NCI-H446 treated with DMSO at 0.1 percent for 48 hours (cell line): ENCODE measurements at places on chromosomes 7 and 10.

DNA sequence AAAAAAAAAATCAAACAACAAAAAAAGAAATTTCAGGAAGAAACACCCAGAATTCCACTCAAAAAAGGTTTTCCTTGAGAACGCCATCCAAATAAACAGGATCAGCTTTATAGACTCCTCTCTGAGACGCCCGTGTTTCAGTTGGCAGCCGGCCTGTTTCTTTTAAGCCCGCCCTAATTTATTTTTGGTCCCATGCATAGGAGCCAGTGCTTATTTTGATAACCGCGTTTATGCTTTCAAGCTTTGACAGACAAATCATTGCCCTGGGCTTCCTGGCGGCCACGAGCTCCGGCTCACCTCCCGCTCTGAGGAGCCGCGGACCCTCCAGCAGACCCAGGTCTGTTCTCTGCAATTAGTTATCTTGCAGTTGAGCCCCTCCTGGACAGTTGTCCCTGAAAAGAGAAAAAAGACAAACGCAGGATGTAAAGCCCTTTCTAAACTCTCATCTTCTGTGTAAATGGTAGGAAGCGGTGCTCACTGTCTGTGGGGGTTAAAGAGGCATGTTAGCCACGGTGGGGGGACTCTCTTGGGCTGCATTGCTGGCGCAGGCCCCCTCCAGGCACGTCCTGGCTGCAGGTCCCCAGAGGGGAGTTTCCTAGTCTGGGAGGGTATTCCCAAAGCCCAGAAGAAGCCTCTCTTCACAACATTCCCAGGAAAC lies 22.2 kb upstream of the UNCX start:
- no peak for DNase-seq

- DNase-seq: no peak
Observed at GRCh38 chr10:71638822-71639719, 80.5 kb downstream of the C10orf105 start.

GRCh38 chr7:28641752-28642545 lies 229.6 kb downstream of the CREB5 start:
- DNase-seq: no peak

- no peak for DNase-seq
Observed at GRCh38 chr10:122490268-122490667, 28.9 kb downstream of the HTRA1 start.

- no peak for DNase-seq
Observed at GRCh38 chr10:132515811-132516726, 21.5 kb upstream of the INPP5A start.

GRCh38 chr7:30635798-30636197 lies 41.1 kb downstream of the GARS1 start:
- no peak for DNase-seq

DNA sequence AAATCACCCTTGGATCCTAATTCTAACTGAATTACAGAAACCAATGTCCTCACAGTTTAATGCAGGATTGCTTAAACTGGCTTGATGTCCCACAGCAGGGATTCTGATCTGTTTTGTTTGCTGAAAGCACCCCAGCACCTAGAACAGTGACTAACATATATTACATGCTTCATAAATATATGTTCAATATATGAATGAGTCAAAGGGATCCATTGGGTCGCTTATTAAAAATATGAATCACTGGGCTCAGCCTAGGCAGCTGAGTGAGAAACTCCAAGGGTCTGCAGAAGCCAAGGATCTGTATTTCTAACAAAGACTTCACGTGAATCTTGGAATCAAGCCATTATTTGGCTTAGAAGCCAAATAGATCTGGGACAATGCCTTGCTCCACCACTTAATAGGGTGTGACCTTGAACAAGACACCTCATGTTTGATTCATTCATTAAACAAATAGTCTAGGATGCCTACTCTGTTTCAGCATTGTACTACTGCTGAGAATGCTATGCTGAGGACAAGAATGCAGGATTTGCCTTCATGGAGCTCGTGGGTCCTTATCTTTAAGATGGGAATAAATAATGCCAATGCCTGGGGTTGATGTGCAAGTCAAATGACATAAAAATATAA lies 103.4 kb upstream of the DLX6 start:
- no peak for DNase-seq

- no peak for DNase-seq
Observed at GRCh38 chr10:65945061-65945460, 980.8 kb upstream of the LRRTM3 start.

- DNase-seq: no peak
Observed at GRCh38 chr10:34369120-34369519, 446.0 kb downstream of the PARD3 start.

- no peak for DNase-seq
Observed at GRCh38 chr7:134613623-134614347, 32.9 kb upstream of the BPGM start.

DNA sequence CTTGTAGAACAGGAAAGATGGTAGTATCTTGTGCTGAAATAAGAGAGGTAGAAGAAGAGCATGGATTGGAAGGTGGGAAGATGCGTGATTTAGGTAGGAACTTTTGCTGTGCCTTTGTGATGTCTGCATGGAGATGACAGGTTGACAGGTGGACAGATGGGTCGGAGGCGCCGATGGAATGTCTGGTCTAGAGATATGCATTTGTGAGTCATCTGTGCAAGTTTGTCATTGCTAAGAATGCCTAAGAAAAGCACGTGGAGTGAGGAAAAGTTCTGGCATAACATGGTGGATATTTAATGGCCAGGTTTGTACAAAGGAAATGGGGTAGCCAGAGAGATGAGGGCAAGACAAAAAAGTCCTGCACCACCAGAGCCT lies 76.0 kb upstream of the ARMC3 start:
- no peak for DNase-seq

DNA sequence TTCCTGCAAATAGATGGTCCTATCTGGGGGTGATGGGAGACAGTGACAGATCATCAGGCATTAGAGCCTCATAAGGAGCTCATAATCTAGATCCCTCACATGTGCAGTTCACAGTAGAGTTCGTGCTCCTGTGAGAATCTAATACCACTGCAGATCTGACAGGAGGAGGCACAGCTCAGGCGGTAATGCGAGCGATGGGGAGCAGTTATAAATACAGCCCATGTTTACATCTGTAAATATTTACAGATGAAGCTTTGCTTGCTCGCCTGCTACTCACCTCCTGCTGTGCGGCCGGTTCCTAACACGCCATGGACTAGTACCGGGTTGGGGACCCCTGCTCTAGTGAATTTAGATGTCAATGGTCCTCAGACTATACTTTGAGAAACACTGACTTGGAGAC lies 17.0 kb upstream of the CDCA7L start:
- DNase-seq: no peak

DNA sequence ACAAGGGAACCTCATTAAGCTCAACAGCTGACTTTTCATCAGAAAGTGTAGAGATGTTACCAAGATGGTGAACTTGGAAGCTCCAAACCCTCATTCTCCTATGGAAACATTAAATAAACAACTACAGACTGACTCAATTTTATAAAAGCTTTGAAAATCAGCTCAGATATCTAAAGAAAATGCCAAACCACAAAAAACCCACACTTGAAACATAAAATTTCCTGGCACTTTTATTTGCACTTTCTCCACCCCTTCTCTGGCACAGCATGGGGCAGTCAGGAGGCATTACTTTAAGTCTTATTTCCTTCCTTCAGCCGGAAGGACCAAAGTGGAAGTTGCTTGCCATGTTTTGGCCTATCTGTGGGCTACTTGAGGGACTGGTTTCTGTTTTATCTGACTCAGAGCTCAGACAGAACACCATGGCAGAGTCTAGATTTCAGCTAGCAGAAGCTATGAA lies 114.7 kb downstream of the ODAD2 start:
- DNase-seq: no peak

DNA sequence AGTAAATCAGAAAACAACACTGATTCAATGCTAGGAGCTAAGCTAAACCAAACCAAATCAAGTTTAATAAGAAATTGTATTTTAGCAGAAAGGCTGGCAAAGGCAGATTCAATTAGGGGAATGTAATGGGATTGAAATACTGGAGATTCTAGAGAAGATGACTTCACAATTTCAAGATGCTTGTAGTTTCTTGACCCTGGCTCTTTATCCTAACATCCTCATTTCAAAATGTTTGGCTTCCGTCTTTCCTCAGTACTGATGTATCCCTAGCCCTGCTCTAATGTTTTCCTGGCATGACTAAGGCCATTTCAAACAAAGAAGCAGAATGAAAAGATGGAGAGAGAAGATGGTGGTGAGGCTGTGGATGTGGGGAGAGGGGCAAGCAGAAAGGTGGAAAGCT lies 2.7 kb upstream of the JCAD start:
- no peak for DNase-seq

GRCh38 chr7:114806590-114807162 lies 115.2 kb upstream of the MDFIC start:
- no peak for DNase-seq

DNA sequence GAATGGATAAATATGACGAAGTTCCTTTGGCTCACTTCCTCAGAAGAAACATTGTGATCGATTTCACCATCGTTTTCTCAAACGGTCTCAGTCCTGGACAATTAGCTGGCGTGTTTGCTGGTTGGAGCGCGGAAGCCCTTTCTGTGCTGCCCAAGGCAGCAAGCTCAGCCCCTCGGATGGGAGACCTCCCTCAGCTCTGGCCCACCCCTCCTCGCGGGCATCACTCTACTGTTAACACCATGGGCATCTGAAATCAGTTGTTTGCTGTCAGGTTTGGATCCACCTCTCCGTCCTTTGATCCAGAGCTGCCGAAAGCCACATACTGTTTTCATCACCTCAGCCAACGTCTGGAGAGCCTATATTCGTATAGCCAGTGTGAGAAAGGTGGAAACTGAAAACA lies 68.2 kb downstream of the C10orf143 start:
- no peak for DNase-seq

- DNase-seq: no peak
Observed at GRCh38 chr10:101014966-101015581, 15.5 kb downstream of the LZTS2 start.

DNA sequence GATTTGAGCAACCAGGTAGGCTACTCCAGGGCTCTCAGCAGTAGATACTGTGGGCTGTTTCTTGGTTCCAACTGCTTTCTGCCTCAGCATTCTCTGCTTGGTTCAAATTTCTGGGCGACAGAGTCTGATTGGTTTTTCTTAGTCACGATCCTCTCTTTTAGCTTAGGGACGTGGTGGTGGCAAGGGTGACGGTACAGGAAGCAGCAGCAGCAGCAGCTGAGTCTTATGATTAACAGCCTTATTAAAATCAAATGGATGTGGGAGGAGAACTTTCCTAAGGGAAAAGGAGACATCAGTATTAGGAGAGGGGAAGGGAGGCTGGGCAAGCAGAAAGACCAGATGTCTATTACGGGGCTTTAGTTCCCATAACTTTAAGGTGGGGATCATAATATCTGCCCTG lies 156.5 kb upstream of the PLPP4 start:
- DNase-seq: no peak

DNA sequence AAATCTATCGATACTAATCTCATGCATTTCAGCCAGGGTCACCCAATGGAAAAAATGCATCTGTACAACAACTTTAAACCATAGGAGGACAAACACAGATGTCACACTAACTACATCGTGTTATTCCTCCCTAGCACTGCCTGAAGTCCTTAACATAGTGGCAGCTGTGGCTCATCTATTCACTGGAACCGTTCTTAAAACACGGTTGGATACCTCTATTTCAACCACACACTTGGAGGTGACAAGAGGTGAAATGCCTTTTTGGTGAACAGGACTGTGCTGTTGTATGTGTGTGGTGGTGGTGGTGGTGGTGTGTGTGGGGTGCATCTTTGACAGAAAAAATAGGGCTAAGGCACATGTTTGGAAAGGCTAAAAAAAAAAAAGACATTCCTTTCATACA lies 93.1 kb downstream of the NRP1 start:
- no peak for DNase-seq

- DNase-seq: no peak
Observed at GRCh38 chr10:17176091-17176490, 25.4 kb downstream of the TRDMT1 start.

GRCh38 chr10:84312816-84313215 lies 15.6 kb upstream of the CCSER2 start:
- no peak for DNase-seq

- no peak for DNase-seq
Observed at GRCh38 chr7:44136731-44137130, 4.4 kb downstream of the MYL7 start.

DNA sequence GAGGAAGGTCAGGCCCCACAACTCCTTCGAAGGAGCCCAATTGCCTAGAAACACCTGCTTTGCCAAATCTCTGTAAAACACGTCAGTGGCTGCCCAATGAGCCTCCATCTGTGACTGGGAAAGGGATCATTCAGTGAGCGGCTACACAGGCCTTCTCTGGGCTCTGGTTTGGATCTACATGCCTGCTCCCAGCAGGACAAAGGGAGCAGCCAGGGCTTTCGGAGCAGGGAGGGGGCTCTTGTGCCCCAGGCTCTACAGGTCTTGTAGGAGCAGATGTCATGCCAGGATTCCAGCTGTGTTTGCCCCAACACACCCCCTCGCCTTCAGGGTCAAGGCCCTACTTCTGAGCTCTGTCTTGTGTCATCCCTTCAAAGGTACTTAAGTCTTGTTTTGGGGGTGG lies 73.5 kb downstream of the CLEC2L start:
- no peak for DNase-seq

GRCh38 chr7:69819333-69819705 lies 221.0 kb downstream of the AUTS2 start:
- no peak for DNase-seq

DNA sequence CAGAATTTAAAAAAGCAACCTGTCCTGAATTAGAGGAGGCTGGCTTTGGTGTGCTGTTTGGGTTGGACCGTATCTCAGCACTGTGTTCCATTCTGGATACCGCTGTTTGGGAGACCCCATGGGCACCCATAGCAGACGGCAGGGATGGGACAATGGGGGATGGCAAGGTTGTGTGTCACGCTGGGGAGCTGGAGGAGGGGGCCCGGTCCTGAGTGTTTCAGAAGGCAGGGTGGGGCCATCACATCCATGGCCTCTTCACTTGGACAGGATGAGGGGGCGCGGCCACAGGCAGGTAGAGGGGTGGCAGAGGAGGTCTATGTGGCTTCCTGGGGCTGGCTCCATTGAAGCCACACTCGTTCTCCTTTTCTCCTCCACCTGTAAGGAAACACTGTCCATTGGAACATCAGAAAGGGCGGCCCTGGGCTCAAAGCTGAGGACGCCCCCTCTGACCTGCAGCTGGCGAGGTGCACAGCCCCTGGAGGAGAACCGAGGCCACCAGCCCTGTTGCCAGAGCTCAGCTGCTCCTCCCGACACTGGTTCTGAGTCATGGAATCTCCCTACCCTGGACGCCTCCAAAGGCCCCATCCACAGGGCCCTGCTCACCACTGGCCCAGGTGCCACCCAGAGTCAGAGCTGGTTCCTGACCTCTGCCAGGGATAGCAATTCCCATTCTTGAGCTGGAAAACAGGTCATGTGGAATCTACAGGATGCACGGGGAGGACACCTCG lies 587.3 kb downstream of the DNAJB6 start:
- DNase-seq: no peak

- no peak for DNase-seq
Observed at GRCh38 chr7:21617916-21618390, 75.1 kb downstream of the DNAH11 start.

DNA sequence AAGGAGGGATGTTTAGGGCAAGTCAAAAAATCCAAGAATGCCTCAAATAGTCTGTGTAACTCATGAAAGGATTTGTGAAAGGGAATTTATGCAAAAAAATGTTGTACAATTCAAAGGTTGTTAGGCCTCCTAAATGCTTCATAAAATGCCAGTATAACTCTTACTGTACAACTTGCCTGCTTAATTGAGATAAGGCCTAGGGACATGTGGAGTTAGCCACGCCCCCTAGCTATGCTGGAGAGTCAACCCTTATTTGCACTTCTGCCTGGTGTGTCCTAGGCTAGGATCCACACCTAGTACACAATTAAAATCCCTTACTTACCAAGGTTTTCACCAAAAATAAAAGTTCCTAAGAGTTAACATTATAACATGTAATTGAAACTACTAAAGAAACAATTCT lies 77.2 kb downstream of the ZNF680 start:
- DNase-seq: no peak

GRCh38 chr10:44416936-44417335 lies 32.0 kb upstream of the CXCL12 start:
- no peak for DNase-seq
